Urinary bladder (tissue), 4 donors: ENCODE measurements at places on chromosomes 1 and 21.

- DNase-seq: no peak
Observed at GRCh38 chr1:19854866-19855265, 27.3 kb upstream of the OTUD3 start.

DNA sequence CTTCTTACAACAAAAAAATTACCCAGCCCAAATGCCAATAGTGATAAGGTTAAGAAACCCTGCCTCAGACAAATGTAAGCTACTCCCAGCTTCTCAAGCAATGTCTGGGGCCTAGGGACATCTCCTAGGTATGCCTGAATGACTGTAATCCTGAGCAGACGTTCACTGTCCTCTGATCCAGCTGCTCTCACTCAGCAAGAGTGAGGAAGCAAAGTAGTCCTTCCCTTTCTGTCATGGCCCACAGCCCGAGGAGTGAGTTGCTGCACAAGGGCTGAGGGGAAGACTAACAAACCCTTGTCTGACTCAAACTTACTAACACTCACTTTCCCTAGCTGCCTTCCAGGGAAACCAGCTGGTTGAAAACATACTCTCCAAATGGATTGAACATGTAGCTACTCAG is 124.9 kb upstream of the TNFSF4 start:
- no peak for DNase-seq

- no peak for DNase-seq
Observed at GRCh38 chr1:234529950-234530237, 50.9 kb upstream of the TARBP1 start.

DNA sequence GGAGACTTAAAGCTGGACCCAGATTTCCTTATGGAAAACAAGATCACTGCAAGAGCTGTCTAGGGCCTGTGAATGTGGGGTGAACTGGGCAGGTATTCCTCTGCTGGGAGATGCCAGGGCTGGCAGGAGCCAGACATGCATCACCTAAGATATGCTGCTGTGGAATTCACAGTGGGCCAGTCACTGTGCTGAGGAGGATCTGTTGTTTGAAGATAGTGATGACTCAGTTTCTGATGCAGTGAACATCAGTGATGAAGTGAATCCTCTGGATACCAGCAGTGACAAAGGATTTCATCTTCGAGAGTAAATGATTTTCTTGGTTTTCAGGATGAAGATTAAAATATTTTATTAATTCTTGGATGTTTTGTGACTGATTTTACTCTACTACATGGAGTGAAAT is 29.9 kb upstream of the CAMSAP2 start:
- DNase-seq: no peak

DNA sequence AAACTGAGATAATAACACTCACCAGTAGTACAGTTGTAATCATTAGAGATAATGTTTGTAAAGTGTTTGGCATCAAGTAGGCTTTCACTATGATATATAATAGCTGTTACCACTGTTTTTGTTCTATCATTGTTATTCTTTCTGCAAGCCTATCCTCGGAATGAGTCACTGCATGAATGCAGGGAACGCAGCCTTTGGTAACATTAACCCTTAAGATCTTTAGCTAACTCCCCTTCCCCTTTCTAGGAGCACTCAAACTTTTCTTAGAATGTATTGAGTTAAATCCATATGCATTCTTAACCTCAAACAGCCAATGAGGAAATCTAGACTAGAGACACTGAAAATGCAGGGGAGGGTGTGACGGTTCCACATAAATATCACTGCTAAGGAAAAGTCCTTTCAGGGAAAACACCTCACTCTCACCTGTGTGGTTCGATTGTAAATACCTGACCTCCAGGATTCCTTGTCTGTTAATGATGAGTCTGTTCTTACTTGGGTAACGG is 467.3 kb downstream of the SETD4 start:
- DNase-seq: no peak

DNA sequence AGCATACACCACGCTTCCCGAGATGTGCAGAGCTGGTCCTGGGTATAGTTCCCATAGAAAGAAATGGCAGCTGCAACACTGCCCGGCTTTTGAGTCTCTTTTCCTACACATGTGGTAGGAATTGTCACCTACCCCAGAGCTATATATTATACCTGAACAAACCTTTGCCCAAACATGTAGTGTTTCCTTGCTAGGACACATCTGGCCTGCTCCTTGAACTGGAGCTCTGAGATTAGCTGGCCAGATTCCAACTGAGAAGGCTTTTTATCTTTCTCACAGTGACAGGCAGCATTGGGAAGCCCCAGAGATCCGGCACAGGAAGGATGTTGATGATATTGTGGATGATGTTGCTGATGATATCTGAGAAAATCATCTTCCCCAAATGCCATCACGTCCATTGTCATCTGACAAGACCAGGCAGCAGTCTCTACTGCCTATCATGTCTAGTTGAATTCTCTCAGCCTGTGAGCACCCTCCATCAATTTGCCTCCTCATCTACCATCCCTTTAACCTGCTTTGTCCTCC is 115.0 kb upstream of the SMYD2 start:
- DNase-seq: no peak

DNA sequence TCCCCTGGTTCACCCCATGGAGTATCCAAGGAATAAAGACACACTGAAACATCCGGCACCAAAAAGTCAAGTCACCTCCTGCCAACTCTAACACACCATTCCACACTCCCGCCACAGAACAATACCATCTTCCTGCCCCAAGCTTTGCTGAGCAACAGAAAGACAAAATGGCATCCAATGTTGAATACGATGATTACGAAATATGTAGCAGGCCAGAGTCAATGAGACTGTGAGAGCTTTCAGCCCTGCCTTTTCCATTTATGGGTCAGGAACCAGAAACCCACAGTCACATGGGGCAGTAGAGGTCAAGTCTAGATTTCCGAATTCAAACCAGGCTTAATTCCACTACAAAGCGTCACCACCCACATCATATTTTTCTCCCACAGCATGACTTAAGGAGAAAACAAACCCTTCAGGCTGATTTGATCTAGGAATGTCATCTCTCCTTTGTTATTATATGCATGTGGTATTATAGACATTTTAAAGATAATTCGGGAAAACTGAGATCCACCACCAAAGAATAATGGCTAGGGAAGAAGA is 249.8 kb downstream of the SETD4 start:
- no peak for DNase-seq

GRCh38 chr1:25716320-25716719 is 83.7 kb upstream of the SELENON start:
- no peak for DNase-seq

DNA sequence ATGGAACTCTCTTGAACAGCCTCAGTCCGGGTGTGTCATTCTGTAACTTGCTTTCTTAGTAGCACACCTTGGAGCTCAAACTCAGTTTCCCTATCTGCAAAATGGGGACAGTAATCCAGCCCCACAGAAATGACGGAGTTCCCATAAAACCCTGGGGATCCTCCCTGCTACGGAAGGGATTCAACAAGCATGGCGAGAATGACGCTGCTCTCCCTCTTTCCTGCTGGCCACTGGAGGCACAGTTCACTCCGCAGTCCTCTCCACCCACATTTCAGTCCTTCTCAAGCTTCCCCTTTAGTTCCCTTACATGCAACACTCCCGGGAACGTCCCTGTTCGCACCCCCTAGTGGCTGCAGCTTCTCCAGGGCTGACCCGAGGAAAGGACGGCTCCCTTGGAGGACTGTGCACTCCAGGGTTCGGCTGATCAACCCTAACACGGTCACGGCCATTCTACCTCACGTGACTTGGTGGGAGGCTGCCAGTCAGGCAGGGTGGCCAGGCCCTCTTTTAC is 20.6 kb downstream of the RUNX3 start:
- DNase-seq: no peak

DNA sequence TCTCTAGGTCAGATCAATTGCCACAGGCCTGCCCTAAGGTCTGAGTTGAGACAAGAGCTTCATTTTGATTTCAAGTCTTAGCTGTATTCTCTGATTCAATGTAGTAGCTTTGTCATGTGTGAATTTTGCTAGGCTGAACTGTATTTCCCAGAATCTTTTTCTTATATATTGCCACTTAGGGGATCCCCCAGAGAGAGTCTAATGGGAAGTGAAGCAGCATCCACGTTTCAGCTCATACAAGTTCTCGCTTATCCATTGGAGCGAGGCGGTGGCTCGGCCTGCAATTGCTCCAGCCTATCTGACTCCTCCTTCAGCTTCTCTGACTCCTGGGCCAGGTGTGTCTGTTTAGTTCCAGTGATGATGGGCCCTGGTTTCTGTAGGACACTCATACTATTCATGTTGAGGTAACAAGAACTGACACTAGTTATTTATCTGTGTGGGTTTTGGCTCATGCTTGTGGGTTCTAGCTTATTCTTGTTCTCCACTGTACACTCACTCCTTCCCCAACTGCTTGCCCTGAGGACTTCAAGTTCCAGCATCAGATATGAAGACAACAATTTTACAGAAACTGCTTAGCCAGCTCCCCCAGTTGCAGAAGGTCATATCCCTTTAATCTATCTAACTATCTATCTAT is 48.2 kb downstream of the TBX19 start:
- DNase-seq: no peak
